ENCODE measurements at places on chromosomes 7 and 10. TPM values are rescaled to one million over a fixed set of nuclear protein-coding genes. Genes with fewer than 3 reads are reported as not detected.

Gene C10orf105
- total RNA-seq = 0.11 TPM

Gene MCM10
- 78.5 TPM for total RNA-seq

Gene GIMAP6
- 29.4 TPM for total RNA-seq

Gene LIPF
- not detected for total RNA-seq

Gene WIPF3
- total RNA-seq = not detected

Gene NPTX2
- 0.32 TPM for total RNA-seq

Gene PRF1
- 67.7 TPM for total RNA-seq

Gene CALCR
- not detected for total RNA-seq

Gene ZNF479
- total RNA-seq = not detected

Gene GGCT
- 72.7 TPM for total RNA-seq

Gene WDR86
- not detected for total RNA-seq

Gene ASB10
- not detected for total RNA-seq

Gene UBN2
- 14.1 TPM for total RNA-seq

Gene EPO
- total RNA-seq = 0.14 TPM

Gene AVPI1
- 2.4 TPM for total RNA-seq

Gene SPAM1
- total RNA-seq = not detected

Gene IRF5
- total RNA-seq = 26.0 TPM

Gene CYP3A7
- total RNA-seq = not detected

Gene SORCS1
- 0.21 TPM for total RNA-seq

Gene ARHGAP21
- total RNA-seq = 40.0 TPM

Gene SEMA3D
- total RNA-seq = 0.11 TPM

Gene POLD2
- 215 TPM for total RNA-seq

Gene SMKR1
- 4.7 TPM for total RNA-seq

Gene TOMM7
- total RNA-seq = 216 TPM

Gene VWDE
- total RNA-seq = 3.2 TPM

Gene FBXL13
- 0.76 TPM for total RNA-seq

Gene MUC3A
- total RNA-seq = 0.11 TPM

Gene DYNC1I1
- total RNA-seq = not detected
